ENCODE measurements at places on chromosomes 11 and 22.

GRCh38 chr22:28820885-28821284 is 20.5 kb upstream of the XBP1 start:
- no peak for DNase-seq

GRCh38 chr11:16160146-16160545 is 196.2 kb downstream of the SOX6 start:
- DNase-seq = no peak

- no peak for DNase-seq
Measured at GRCh38 chr11:105227363-105227762, 87.8 kb upstream of the CARD18 start.

- no peak for DNase-seq
Measured at GRCh38 chr11:64789331-64790204, 11.2 kb upstream of the SF1 start.

DNA sequence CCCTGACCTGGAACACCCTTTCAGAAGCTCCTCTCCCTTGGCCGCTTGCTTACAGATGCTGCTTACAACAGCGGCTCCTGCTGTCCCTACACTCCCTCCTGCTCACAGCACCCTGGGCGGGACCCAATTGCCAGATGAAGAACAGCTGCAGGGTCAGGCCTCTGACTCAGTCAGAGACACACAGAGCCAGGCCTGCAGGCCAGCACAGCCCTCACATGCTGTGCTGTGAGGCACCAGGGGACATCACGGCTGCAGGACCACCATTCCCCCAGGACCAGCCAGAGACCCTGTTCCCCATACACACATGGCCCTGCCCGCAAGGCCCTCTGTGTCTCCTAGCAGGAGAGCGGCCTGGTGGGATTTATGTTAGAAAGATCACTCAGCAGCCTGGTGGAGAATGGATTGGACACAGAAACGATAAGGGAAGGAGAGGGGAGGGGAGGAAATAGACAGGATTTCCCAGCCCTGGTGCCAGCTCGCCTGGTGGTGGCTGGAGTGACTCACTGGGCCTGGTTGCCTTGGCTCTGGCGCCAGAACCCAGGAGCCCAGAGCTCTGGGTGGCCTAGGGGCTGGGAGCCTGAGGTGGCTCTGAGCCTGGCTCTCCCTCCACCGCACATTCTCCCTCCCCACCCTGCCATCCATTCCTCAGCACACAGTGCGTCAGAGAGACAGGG is 6.7 kb downstream of the CAPN5 start:
- peak; percentile 49 for DNase-seq

DNA sequence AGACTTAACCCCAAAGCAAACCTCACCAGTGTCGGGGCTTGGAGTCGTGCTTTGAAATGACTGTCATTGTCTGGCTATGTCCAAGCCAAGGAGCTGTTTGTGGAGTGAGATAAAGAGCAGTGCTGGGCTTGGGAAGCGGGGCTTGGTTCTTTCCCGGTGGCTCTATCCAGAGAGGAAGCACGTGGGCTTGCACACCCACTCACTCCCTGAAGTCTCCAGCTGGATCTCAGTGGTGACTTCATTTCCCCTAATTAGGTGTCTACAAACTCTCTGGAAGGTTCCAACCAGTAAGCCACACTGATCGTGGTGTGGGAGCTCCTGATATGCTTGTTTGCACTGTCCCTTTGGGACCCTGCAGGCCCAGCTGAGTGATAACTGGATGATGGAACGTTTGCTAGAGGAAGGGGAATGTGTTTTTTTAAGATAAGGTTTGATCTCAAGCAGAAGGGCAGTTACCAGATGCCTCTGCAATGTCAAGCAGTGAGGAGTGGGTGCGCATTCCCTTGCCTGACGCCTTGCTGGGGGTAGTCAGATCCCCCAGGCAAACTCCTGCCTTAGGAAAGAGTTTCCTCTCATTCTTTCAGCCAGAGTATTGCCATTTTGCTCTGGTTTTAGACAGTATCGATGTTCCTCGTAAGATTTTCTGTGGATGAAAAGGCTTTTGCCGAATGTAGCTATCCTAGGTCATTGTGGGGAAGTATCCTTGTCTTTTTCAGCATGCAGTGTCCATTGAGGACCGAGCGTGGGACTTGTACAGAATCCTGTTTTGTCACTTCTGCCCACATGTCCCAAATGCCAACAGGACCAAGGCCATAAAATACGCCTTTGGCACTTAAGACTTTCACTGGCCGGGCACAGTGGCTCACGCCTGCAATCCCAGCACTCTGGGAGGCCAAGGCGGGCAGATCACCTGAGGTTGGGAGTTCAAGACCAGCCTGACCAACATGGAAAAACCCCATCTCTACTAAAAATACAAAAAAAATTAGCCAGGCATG is 90.9 kb downstream of the MICAL2 start:
- no peak for DNase-seq

- DNase-seq = no peak
Measured at GRCh38 chr11:74479732-74480123, 12.4 kb upstream of the KCNE3 start.

- DNase-seq = no peak
Measured at GRCh38 chr22:48855593-48856307, 971.9 kb downstream of the BRD1 start.

- DNase-seq = no peak
Measured at GRCh38 chr11:70076461-70076931, 1.6 kb upstream of the ANO1 start.

GRCh38 chr11:111299101-111300026 is 1.0 kb downstream of the POU2AF3 start:
- no peak for DNase-seq

GRCh38 chr11:30991802-30992512 is 377.6 kb downstream of the DCDC1 start:
- DNase-seq = no peak

DNA sequence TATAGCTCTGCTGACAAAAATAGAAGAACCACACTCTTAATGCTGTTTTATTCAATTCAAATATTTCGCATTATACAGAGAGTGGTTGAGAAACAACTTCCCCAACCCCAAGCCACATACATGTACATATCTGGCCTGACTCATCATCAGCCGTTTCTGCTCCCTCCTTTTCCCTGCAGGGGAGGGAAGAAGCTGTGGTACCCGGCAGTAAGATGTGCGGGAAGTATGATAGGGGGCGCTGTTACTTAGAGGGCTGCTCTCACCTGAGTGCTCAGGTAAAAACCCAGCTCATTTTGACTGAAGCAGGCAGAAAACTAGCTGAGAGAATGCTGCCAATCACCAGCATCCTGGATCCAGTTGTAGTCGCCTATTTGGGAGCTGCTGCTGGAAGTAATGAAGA is 85.5 kb downstream of the NELL1 start:
- no peak for DNase-seq

DNA sequence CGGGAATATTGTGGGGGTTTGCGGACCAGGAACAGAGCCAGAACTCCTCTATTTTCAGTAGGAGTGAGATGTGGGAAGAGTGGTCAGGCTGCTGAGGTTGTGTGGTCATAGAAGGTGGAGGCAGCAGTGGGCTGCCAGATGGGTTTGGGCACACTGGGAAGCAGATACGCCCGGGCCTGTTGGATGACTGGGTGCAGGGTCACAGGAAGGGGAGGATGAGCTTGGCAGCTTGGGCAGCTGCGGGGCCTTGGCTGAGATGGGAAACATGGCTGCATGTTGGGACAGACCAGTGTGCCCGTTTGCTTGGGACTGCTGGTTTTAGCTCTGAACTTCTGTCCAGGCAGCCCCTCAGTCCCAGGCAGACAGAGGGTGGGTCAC is 11.4 kb downstream of the SHANK3 start:
- DNase-seq = no peak

GRCh38 chr11:107924306-107924705 is 3.9 kb upstream of the RAB39A start:
- DNase-seq = no peak

GRCh38 chr11:83736684-83737083 is 450.5 kb upstream of the CCDC90B start:
- DNase-seq = peak; percentile 56

DNA sequence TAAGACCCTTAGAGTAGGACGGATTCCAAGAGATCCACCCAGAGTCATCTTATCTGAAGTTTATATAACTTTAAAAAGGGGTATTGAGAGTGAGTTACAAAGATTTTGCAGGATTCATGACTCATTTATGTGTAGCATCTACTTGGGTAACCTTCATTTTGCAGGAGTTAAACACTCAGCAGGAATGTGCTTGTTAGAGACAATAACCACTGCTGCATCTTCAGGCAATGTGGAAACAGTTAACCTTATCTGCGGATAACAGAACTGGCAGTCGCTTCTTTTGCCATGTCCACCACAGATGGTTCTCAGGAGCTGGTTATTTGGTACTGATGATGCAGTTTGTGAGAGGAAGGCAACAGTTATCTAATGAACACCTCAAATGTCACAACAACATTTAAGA is 417.9 kb upstream of the DDI1 start:
- DNase-seq = no peak

DNA sequence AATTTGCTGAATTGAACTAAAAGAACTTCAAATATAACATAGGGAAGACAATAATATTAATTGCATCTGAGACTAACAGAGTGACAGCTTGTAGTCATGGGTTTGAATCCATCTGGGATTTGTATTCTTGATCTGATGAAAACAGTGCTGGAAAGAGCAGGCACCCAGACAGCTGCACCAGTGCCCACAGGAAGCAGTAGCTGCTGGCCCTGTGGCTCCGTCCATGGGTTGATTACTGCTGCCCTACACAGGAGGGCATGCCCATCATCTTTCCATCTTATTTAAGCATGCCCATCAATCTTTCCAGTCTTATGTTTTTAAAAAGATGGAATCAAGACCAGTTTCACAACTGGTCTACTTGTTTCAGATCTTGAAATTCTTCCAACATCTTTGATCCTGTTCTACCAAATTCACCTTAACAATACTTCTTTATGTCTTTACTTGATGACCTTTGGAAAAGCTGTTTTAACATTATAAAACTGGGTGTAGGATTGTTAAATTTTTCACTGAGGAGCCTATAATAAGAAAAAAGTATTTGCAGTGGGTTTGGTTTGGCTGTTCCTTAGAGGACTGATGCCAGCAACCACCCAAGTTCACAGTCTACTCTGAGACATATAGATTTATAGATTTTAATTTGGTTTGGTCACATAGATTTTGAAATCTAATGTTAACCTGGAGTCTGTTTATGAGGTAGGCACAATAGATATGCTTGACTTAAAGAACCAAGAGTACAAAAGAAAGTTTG is 761 bp upstream of the NXPE4 start:
- no peak for DNase-seq

- no peak for DNase-seq
Measured at GRCh38 chr11:729492-730074, 17.7 kb upstream of the TALDO1 start.

GRCh38 chr22:30491381-30491780 is 14.1 kb downstream of the SEC14L4 start:
- DNase-seq = no peak

DNA sequence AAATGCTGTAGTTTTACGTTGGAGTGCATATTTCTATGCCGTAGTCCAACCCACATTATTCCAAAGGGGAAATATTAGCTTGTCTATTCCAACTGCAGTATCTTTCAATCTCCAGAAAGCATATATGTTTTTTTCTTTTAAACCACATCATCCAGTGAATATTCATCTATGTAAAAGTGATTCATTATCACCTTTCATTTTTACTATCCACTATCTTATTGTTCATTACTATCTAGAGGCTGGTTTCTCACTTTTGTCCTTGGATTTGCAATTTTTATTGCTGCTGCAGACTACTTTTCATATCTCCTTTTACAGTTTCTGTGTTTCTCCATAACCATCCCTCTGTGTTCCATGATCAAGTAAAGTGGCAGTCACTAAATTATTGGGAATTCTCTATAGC is 1097.2 kb upstream of the TENM4 start:
- no peak for DNase-seq

DNA sequence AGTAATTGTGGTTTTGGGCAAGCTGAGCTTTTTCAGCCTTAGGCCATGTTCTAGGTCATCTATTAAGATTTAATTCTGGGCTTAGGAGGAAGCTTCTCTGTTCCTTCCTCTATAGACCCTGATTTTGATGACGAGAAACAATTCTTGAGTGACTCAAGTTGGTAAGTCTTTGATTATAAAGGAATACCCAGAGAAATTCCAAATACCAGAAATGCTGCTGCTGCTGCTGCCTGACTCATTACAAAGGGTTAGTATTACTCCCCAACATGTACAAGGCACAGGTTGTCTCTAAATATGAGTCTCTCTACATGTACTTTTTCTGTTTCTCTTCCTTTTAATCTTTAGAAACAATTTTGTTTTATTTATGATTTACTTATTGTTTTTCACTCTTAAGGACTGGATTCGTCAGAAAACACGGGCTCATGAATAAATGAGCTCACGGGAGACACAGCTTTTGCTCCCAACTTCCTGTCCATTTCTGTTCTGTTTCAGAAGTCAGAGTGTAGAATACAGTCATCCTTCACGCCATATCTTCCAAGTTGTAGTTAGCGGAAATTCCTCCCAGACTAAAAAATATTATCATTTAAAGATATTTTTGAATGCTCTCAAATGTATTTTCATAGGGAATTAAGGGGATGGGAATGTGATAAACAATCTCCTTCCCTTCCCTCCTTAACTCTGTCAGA is 31.8 kb upstream of the RBMXL2 start:
- DNase-seq = no peak

GRCh38 chr11:119742263-119742861 is 13.4 kb upstream of the NECTIN1 start:
- DNase-seq = no peak

DNA sequence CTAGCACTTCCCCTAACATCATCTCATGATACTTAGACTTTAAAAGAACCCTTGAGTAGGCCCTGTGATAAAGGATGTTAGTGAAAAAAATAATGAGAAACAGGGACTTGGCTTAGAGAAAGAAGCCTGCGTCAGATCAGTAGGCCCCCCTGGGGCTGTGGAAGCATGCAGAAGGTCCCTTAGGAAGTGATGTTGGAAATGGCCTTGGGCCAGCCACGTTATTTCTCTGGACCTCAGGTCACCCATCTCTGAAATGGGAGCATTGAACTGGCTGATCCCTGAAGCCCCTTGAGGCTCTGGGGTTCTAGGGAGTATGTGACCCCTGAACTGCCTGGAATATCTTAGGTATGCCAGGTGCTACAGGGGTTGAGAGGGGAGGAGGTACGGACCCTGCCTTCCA is 40.2 kb downstream of the MCM5 start:
- DNase-seq = no peak

- no peak for DNase-seq
Measured at GRCh38 chr11:95496901-95497300, 265.9 kb upstream of the SESN3 start.

DNA sequence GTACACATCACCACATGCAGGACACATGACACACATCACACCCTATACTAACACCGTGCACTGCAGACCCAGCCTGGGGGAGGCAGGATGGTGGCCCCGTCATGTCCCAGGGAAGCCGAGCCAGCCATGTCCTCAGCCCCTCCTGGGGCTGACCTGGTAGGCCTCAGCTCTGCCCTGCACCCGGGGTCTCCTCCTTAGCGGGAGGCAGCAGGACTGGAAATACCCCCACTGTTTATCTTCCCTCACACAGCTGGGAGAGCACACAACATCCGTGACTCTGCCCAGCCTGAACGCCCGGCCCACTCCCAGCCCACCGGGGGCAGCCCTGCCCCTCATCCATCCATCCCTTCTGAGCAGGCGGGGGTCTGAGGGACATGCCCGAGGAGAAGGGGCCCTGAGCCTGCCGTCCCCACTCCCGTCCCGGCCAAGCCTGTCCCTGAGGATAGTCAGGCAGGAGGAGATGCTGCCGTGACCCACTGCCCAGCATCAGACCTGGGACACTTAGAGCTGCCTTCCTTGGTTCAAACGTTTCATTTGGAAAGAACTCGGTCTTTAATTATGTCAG is 945.0 kb downstream of the BRD1 start:
- no peak for DNase-seq

Measured in NCI-H1694 treated with DMSO at 0.1 percent for 48 hours (cell line).